ENCODE measurements at places on chromosomes 3 and 15.

DNA sequence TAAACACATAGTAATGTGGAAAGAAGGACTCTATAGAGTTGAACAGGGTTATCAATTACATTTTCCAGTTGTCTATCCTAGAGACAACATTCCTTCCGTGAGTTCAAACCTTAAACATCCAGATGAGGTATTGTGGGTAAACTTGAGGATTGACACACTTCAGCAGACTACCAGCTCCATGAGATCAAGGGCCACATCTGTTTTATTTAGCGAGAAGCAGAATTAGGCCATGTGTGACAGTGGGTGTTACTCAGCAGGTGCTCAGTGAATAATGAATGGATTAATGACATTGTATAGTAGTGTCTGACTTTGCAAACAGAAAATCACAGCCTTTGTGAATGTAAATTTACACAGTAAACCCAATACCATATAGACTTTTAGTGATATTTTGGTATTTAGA is 941.1 kb upstream of the CFAP20DC start:
- no peak for DNase-seq

DNA sequence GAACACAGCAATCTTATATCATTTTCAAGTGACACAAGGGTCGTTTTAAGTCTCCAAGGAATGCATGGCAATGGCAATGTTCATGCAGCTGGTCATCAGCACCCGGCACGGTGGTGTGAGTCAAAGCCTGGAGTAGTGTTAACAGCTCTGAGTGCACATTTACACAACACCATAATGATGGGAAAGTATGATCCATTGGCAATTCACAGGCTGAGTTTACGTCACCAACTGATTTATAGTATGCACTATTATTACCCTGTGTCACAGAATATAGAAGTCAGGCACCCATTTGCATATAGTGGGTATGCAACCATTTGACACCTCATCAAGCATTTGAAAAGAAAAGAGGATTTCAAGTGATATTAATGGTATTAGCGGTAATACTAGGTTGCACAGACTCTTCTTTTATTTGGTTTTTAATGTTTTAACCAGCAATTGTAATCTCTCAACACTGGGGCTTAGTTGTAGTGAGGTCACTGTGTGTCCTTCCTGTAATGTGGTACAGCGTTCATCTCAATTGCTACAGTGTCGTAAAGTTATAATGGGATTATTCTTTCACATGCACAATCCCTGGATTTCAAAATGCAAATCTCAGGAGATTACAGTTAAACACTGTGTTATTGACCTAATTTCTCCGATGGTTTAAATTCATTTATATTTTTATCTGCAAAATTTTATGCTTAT is 113.8 kb downstream of the C3orf38 start:
- DNase-seq: no peak

DNA sequence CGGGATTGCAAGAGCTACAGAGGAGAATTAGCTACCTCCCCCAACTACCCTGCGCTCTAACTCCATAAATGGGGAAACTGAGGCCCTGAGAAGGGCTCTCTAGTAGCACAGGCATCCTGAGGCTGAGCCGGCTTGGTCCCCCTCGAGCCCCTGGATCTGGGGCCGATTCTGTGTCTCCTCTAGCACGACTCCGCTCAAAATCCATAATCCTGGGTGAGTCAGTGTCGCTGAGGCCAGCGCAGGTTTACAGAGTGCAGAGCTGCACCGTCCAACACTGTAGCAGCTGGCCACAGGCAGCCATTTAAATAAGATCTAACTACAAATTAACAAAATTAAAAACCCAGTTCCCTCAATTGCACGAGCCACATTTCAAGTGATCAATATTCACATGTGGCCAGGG is 10.8 kb downstream of the GATA2 start:
- peak; percentile 57 for DNase-seq

DNA sequence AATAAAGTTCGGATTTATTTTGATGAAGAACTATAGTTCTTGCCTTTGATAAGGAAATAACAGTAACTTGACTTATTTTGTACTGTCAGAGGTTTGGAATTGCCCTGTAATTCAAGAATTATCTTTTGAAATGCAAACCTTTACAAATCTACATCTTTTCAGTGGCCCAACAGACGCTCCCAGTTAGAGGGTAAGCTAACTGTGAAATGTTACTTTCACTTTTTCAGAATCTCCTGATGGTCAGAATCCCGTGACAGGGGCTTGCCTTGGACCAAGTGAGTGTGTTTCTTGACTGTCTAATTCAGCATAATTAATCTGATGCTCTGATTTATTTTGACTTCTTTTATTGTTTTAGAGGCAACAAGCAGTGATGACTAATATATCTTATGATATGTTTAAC is 262.5 kb downstream of the PLOD2 start:
- peak; percentile 9 for DNase-seq

DNA sequence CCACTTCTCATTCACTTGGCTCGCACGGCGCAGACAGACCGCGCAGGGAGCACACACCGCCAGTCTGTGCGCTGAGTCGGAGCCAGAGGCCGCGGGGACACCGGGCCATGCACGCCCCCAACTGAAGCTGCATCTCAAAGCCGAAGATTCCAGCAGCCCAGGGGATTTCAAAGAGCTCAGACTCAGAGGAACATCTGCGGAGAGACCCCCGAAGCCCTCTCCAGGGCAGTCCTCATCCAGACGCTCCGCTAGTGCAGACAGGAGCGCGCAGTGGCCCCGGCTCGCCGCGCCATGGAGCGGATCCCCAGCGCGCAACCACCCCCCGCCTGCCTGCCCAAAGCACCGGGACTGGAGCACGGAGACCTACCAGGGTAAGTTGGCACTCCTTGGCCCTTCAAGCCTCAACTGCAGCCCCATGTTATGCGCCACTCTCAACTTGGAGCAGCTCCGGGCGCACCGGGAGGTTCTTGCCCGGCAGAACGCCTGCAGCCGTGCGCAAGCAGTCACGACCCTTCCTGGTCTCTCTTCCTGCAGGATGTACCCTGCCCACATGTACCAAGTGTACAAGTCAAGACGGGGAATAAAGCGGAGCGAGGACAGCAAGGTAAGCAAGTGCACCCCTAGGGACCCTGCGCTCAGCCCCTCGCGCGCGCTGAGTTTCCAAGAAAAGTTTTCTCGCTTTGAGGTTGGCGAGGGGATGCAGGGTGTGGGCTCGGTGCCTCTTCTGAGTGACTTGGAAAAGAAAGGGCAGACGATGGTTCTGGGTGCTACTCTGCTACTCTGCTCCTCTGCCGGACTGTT is at the start of gene BHLHE40:
Gene BHLHE40 (plus strand): TSS at position 10 of the 801 bp plus-strand sequence. CDS start 282 bp downstream, at position 292.
- peak; percentile 36 for DNase-seq

GRCh38 chr3:133301731-133302130 is 98.1 kb upstream of the BFSP2 start:
- DNase-seq: peak; percentile 75

DNA sequence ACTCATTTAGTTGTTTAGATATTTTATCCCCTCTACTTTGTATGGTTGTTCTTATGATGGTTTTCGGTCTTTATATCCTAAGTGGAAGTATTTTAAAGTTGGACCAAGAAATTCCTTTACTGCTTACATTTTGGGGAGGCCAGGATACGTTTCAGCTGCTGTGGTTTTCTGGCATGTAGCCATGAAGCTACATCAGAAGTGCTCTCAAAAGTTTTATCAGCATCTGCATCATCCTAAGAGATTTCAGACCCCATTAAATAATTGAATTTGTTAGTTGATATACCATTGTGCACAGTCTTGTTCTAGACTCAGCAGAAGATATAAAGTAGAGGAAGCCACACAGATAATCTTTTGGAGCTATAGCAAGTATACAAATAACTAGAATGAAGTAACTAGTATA is 50.1 kb upstream of the SKOR1 start:
- DNase-seq: no peak

DNA sequence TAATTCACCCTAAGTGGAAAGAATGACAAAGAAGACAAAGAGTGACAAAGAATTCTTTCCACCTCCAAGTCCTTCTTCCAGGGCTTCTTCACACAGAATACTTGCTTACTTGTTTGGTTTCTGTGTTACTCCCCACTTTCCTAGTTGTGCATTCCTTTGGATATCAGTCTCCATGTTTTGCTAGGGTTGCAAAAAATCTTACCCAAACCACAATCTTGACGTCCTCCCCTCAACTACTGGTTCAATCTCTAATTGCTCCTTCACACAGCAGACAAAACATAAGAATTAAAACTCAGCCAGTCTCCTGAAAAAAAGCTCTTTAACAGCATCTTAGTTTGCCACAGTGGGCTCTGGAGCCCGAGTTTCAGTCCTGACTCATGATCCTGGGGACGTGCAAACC is 297.6 kb upstream of the CHRNA7 start:
- no peak for DNase-seq

GRCh38 chr3:97765336-97765735 is 778 bp downstream of the ARL6 start:
- DNase-seq: no peak

- DNase-seq: peak; percentile 78
Measured at GRCh38 chr3:55486101-55486856, 827 bp downstream of the WNT5A start.

DNA sequence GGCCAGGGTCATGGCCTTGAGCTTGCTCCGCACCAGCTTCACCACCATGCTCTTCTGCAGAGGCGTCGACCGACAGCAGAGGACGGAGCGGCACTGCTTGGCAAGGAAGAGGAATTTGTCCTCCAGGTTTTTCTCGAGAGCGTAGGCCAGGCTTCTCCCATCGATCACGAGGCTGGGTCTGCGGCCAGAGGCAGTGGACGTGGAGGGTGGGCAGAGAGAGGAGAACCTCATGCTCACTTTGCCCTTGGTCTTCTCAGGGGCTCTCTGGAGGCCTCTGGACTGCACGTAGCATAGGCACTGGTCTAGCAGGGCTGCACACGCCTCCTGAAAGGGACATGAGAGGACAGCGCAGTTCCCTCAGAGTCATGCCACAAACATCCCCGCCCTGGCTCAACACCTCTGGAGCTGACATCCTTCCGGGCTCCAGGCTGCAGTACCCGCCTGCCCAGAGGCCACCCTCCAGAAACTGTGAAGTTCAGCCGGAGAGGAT is 168.3 kb downstream of the ATP10A start:
- DNase-seq: no peak

DNA sequence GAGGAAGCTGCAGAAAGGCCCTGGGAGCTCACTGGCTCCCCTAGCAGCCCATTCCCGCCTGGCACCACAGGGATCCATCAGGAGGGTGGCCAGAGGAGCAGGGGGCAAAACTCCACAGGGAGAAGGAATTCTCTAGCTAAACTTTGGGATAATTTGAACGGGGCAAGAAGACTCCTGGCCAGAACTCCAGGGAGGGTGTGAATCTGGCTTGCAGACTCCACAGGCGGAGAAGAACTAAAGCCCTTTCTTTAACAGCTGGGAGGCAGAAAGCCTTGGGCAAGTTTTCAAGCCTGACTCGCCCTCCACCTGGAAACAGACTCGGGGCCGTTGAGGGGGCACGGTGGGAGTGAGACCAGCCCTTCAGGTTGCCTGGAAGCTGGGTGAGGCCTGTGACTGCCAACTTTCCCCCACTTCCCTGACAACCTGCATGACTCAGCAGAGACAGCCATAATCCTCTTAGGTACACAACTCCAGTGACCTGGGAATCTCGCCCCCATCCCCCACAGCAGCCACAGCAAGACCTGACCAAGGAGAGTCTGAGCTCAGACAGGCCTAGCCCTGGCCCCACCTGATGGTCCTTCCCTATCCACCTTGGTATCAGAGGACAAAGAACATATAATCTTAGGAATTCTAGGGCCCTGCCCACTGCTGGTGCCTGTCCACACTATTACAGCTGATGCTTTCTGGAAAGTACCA is 28.6 kb downstream of the SLC27A2 start:
- no peak for DNase-seq
